ENCODE measurements at places on chromosomes 13 and 19.

GRCh38 chr19:41957838-41958366, 1.2 kb downstream of the RABAC1 start:
- DNase-seq = no peak

GRCh38 chr13:91817250-91817649, 418.8 kb downstream of the GPC5 start:
- DNase-seq = no peak

DNA sequence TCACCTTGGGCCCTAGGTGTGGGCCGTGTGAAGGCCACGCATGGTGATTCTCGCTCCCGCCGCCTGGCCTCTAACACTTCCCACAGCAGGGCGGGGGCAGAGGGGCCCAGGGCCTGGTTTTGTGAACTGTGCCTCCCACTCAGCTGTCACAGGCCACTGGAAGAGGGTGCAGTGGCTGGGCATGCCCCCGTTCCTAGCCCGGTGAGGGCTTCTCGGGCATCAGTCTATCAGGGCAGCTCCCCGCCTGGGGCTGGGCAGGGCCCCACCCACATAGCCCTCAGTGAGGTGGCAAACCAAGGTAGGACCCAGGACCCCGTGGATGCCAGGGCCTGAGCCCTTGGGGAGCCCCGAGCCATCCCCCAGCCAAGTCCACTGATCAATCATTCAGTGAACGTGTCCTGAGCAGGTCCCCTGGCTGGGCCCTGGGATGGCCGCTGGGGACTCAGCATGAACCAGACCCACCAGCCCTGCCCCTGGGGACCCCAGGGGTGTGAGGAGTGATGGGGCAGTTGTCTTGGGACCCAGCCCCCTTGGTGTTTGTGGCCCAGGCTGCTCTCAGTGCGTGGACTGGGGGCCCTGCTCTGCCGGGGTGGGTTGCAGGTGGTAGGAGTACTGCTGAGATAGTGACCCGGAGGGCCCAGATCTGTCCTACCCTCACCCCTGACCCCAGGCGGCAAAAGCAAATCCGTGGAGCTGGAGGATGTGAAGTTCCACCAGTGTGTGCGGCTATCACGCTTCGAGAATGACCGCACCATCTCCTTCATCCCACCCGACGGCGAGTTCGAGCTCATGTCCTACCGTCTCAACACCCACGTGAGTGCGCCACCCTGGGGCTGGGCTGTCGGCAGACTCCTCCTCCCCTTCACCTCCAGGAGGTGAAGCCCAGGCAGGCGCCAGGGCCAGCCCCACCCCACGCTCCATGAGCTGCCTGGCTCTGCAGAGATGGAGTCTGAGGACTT, 29.4 kb downstream of the AP1M1 start:
- no peak for DNase-seq

DNA sequence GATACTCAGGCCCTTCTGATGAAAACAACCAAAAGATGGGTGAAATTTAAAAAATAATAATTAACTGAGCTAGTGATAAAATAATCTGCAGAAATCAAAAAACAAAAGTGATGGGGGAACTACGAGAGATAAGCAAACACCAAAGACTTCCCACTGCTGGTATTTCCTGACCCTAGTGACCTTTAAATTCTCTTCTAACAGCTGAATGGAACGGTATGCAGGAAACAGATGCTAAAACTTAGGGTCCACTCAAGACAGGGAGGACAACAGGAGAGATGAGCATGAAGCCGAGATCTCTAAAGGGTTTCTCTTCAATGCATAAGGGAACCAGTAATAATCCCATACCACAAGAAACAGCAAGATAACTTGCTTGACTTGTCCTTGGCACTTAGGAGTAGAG, 50.8 kb downstream of the USP12 start:
- DNase-seq = no peak

Measured in SK-N-MC (cell line).